ENCODE measurements at places on chromosomes 7 and 10.

GRCh38 chr10:122847782-122848604 lies 2.3 kb upstream of the CUZD1 start:
- DNase-seq: no peak

- peak; percentile 48 for DNase-seq
Observed at GRCh38 chr10:43683451-43684291, 35.0 kb upstream of the ZNF32 start.

DNA sequence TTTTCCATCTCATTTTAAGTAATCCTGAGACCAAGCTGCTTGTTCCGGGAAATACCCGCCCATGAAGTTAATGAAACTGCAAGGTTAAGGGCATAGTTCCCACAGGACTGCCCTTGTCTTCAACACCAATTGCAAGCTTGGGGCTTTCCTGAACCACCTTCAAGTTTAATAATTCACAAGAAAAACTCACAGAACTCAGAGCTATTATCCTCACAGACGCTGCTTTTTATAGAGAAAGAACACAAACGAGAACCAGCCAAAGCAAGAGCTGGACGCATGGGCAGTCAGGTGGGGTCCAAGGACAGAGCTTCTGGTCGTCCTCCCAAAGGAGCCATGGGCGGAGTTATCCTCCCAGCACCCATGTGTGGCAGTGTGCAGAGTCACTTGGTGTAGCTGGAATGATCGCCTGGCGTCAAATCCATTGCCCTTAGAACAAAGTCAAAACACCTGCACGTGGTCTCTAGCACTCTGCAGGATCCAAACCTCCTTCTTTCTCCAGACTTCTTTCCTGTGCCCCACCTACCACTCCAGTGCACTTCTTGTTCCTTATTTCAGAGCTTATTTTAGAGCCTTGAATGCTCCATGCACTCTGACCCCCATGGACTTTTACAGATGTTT lies 56.7 kb downstream of the SNX10 start:
- no peak for DNase-seq

DNA sequence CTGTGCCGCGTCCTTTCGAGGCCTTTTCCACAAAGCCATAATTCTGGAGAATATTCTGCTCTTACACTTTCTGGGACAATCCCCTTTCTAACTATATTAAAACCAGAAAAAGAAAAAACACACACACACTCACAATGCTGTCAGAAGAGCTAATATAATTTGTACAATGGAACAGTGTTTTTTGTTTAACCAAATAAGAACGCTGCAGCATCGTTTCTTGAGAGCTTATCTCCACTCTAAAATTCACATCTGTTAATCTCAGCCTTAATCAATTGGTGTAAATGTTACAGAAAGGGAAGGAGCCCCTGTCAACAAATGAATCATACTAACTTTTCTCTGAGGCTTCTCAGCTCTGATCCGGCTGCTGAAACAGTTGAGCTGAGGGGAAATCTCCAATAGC lies 123.9 kb downstream of the GALNT11 start:
- no peak for DNase-seq

DNA sequence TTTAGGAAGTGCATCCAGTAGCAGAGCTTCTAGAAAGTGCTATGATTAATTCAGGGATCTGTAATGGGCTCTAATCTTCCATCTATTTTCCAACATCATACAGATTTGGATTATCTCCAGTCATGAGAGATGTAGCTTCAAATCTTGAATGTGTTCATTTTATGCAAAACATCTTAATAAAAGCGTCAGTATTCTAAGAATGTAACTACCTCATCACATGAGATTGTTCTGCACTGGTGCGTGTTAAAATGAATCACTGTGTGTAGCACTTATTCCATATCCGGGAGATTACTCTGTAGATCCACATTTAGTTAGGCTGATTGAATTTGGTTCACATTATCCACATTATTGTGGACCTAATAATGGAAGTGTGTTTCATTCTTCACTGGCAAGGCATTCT lies 344.9 kb upstream of the CHRM2 start:
- DNase-seq: peak; percentile 67

GRCh38 chr10:114349522-114350215 lies 54.6 kb downstream of the AFAP1L2 start:
- no peak for DNase-seq

- DNase-seq: no peak
Observed at GRCh38 chr10:13991353-13991752, 339.4 kb downstream of the FRMD4A start.

GRCh38 chr10:74145133-74145532 lies 5.5 kb downstream of the AP3M1 start:
- peak; percentile 86 for DNase-seq

- no peak for DNase-seq
Observed at GRCh38 chr7:1561036-1561940, 5.3 kb upstream of the TMEM184A start.

- no peak for DNase-seq
Observed at GRCh38 chr7:45586542-45587520, 12.7 kb downstream of the ADCY1 start.

DNA sequence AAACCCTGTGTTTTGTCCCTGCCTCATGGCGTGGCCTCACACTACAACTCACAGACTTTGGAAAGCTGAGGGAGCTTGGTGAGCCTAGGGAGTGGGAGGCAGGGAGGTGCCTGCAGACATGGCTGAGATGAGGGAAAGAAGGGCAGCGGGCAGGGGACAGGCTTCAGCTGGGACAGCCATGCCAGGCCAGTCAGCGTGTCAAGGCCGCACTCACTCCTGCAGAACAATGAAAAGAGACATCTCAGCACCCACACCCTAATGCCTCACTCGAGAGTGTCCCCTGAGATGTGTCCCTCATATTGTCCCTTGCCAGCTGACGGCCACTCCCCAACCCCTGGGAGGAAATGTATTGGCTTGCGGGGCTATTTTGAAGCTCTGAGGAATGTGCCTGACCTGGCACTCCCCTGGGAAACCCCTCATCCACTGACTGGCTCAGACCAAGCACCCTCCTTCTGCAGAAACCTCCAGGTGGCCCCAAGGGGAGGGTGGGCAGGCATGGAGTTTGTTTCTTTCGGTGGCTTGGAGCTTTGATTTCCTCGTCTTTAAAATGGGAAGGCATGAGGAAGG lies 31.6 kb downstream of the SH3PXD2A start:
- no peak for DNase-seq

- DNase-seq: peak; percentile 36
Observed at GRCh38 chr10:88070080-88070880, 206.9 kb downstream of the PTEN start.

- DNase-seq: no peak
Observed at GRCh38 chr10:22345301-22346095, at the start of gene SPAG6. SPAG6 (plus strand) TSS chr10:22345496; CDS start chr10:22345612, 116 bp downstream.

GRCh38 chr7:157993406-157994105 lies 594.1 kb downstream of the PTPRN2 start:
- DNase-seq: no peak

GRCh38 chr7:29990931-29991330 lies 1.3 kb upstream of the SCRN1 start:
- no peak for DNase-seq

GRCh38 chr10:132470410-132471124 lies 67.0 kb upstream of the INPP5A start:
- no peak for DNase-seq

DNA sequence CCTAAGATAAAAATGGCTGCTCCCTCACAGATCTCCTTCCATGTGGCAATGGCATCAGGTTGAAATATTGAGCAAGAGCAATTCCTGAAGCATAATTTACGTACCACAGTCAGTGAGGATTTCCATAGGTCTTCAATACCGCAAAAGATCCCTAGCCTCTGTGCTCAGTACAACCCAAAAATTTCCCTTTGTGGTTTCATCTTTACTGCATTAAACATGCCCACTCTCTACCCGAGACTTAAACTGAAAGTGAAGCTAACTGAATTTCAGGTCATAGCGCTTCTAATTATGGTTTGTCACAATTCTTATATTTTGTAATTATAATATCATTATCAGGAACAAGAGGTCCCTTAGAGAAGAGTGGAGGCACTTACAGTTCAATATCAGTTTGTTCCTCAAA lies 1071.1 kb downstream of the XPNPEP1 start:
- no peak for DNase-seq

DNA sequence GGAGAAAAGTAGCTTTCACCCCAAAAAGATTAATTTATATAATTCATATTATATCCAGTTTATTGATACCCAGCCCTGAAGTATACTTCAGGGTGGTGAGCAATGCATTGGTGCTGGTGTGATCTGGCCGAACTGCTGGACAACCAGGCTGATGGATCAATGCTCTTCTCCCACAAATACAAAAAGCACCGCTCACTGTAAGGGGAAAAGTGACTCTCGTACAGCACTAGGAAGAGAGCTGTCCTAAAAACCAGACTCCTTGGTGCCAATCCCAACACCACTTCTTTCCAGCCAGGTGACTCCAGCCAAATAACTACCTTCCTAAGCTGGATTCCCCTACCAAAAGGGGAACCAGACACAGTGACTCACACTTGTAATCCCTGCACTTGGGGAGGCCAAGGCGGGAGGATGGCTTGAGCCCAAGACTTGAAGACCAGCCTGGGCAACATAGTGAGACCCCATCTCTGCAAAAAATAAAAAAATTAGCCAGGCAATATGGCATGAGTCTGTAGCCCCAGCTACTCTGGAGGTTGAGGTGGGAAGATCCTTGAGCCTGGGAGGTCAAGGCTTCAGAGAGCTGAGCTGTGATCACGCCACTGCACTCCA lies 13.1 kb upstream of the TNPO3 start:
- no peak for DNase-seq

DNA sequence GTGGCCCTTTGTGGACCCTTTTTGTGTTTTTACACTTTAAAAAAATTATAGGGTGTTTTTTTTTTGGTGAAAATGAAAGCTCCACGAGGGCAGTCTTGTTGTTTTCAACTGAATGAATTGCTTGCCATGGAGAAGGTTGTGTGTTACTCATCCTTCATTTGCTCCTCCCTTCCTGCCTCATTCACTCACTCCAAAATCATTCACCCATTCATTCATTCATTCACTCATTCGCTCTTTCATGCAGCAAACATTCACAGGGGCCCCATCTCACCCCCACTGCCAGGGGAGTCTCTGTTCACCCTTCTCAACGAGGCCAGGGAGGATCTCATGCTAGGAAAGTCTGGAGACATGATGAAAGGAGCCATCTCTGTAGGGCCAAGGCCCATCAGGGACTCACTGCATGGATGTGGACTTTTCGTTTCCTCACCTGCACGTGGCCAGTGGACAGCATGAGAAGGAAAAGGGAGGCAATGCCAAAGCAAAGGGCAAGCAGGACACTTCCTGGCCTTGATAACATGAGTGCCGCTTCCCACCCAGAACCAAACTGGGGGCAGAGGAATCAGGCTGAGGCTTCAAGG lies 62.8 kb upstream of the COL13A1 start:
- no peak for DNase-seq

DNA sequence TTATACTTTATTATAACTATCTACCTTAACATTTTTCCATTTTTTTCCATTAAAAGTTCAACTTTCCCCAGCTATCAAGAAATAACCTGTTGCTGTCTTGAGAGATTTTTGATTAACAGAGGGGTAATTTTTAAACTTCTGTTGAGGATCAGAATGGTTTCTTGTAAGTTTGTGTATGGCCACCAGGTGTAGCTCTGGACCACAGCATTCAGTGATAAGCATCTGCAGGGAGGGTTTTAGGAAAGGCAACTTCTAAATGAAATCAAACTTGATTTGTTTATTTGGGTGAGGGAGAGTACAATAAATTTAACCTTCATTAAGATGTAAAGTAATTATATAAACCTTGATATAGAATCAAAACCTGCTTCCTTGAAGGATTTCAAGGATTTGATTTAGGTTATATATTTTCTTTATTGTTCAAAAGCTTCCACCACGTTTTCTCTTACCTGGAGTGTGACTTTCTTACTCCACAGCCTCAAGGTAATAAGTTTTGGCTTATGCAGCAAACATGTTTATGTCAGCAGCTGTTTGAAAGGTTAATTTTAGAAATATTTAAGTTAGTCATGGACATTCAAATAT lies 153.3 kb downstream of the STK31 start:
- DNase-seq: peak; percentile 48

DNA sequence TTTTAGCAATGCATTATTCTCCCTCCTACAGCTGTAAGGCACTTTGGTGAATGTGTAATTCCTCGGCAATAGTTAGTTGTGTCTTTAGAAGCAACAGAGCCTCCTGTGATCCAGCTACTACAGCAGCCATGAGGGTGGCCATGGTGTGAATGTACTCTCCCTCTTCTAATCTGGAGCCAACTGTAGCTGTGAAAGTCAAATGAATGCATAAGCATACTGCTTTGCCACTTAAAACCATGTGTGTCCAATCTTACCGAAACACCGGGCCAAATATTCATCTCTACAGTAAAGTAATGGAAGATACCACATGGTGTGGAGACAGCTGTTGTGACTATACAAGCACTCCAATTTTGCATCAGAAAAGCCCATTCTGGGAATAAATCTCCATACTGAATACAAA lies 195.0 kb downstream of the DNAJC1 start:
- DNase-seq: no peak

DNA sequence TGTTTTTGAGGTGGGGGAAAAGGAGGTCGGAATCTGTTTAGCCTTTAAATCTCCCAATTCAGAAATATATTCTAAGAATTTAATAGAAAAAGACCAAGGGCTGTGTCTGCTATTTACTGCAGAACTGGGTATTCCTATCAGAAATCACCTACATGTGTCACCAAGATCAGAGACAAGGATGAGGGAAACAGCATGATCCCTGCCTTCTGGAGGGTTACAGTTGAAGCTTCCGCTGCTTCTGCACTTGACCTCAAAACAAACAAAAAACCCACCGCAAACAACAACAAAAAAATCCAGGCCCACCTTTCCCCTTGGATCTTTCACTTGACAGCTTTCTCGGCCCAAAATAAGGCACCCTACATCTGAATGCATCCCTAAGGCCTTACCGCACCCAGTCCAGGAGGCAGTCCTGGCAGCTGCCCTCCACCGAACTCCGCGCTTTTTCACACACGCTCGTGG lies 750 bp upstream of the CDK14 start:
- DNase-seq: peak; percentile 11

DNA sequence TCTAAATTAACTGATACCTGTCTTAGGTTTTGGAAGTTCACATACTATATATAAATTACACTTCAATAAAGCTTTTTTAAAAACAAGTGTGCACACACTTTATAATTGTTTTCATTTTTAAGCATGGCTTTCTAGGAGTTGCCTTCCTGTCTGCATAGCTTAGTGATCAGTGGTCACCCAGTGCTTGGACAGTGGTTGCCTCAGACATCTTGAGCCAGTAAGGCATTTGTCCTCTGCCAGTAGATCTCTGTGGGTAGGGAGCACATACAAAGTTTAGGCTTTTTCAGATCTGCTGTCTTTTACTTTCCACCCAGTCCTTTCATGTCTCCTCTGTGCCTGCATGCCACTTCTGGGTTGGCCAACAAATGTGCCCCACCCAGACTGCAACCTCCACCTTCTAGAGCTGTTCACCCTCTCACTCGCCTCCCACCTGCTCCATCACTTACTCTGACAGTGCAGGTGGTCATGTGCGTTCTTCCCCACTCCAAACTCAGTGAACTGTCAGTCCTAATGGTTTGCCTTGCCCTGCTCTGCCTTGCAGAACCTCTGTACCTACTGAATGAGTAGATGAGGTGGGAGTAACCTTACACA lies 31.7 kb downstream of the TPST1 start:
- no peak for DNase-seq

All from fibroblast of skin of right quadriceps (primary cell).